ENCODE measurements at places on chromosomes 16 and 17. TPM values are rescaled to one million over a fixed set of nuclear protein-coding genes. Genes with fewer than 3 reads are reported as not detected.

The SLC16A11 gene
- not detected for total RNA-seq

GRCh38 chr17:73112246-73112645 lies 19.8 kb upstream of the SLC39A11 start:
- DNase-seq: no peak

The DBF4B gene
- total RNA-seq: 16.3 TPM

The C16orf74 gene
- total RNA-seq: 13.4 TPM

The IST1 gene
- 162 TPM for total RNA-seq

DNA sequence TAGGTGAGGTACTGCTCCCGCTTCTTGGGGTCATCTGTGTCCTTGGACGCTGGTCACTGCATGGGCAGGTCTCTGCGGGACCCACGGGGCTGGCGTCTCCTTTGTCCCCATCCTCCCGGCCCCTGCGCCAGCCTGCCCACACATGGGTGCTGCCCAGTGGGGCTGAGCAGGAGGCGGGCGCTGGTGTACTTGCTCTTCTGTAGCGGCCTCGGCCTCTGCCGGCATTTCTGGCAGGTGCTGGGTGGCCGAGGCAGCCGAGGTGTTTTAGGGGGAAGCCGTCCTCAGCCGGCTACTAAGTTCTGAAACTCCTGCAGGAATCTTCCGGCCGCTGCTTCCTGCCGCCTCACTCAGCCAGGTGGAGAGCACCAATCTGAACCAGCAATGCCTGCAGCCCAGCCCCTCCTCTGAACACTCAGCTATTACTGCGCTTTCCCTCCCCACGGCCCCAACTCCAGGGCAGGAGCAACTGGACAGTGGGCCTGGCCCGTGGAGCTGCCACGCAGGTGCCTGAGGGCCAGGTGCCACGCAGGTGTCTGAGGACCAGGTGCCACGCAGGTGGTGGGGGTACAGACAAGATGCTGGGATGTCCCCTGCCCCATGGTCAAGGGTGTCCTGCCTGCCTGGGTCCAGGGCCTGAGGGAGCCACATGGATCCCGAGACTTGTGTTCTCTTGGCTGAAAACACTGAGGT lies 10.0 kb downstream of the DECR2 start:
- DNase-seq: no peak

Data from G401 (cell line).